ENCODE measurements at places on chromosomes 6 and 20. TPM values are rescaled to one million over a fixed set of nuclear protein-coding genes. Genes with fewer than 3 reads are reported as not detected.

GRCh38 chr6:40399888-40400457 is 187.2 kb downstream of the LRFN2 start:
- DNase-seq: no peak

DNA sequence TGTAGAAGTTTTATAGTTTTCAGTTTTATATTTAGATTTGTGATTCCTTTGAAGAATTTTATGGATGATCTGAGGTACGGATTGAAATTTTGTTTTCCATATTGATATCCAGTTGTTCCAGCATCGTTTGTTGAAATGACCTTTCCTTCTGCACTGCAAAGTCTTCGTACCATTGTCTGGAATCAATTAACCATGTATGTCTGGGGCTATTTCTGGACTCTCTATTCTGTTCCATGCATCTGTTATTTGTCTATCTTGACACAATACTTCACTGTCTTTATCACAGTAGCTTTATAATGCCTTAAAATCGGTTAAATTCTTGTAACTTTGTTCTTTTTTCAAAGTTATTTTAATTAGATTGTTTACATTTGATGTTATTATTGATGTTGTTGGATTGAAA is 154.9 kb downstream of the FARS2 start:
- DNase-seq: no peak

GRCh38 chr6:161732594-161732993 is 458.7 kb upstream of the AGPAT4 start:
- no peak for DNase-seq

DNA sequence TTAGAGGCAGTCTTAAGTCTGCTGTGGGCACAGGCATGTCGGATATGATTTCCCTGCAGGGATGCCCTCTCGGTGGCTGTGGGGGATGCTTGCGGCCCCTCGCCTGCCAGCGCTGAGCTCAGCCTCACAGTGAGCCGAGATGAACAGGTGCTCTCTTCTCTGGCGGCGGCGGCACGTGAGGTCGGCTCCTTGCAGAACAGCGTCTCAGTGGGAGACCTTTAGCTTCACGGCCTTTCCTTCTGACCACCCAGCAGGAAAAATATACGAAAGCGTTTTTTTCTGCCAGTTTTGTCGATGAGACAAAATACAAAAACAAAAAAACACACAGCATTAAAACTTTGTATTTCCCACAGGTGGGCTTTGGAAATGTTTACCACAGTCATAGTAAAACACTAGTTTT is 23.6 kb downstream of the FOXA2 start:
- DNase-seq: no peak

DNA sequence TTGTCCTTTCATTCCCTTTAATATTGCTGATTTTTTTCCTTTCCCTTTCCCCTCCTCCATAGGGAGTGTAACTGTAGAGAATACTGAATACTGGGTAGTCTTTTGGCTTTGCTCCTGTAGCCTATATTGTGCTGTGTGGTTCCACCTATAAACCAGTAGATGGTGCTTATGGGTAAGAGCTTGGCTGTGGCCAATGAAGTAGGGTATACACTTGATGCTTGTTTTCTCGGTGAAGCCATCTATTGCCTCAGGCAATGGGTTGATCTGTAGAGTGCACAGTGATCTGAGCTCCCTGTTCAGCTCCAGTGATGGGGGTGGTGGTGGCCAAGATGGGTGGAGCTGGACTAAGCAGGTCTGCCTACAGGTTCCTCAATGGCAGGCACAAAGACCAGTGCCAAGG is 203.3 kb upstream of the IMPG1 start:
- no peak for DNase-seq

CRISP2 gene
- 0.30 TPM for polyA plus RNA-seq

TPX2 gene
- polyA plus RNA-seq: 33.7 TPM

PNPLA1 gene
- not detected for polyA plus RNA-seq

SLC17A3 gene
- polyA plus RNA-seq: 0.19 TPM

TTLL9 gene
- 1.9 TPM for polyA plus RNA-seq

SLC9A8 gene
- polyA plus RNA-seq: 9.2 TPM

PTK6 gene
- polyA plus RNA-seq: 0.49 TPM

BPIFB2 gene
- not detected for polyA plus RNA-seq

SLCO4A1 gene
- polyA plus RNA-seq: 0.69 TPM

All from right lung (tissue), 10 donors.